ENCODE measurements at places on chromosomes 2 and 18.

- no peak for DNase-seq
Observed at GRCh38 chr2:176997074-176997791, 215.4 kb upstream of the HNRNPA3 start.

DNA sequence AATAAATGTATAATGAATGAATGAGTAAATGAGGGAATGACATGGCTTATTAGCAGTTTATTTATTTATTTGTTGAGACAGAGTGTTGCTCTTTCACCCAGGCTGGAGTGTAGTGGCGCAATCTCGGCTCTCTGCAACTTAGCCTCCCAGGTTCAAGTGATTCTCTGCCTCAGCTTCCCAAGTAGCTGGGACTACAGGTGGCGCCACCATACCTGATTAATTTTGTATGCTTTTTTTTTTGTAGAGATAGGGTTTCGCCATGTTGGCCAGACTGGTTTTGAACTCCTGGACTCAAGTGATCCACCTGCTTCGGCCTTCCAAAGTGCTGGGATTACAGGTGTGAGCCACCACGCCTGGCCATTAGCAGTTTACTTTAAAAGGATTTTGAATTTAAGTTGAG lies 100.3 kb upstream of the CAVIN2 start:
- DNase-seq = no peak

DNA sequence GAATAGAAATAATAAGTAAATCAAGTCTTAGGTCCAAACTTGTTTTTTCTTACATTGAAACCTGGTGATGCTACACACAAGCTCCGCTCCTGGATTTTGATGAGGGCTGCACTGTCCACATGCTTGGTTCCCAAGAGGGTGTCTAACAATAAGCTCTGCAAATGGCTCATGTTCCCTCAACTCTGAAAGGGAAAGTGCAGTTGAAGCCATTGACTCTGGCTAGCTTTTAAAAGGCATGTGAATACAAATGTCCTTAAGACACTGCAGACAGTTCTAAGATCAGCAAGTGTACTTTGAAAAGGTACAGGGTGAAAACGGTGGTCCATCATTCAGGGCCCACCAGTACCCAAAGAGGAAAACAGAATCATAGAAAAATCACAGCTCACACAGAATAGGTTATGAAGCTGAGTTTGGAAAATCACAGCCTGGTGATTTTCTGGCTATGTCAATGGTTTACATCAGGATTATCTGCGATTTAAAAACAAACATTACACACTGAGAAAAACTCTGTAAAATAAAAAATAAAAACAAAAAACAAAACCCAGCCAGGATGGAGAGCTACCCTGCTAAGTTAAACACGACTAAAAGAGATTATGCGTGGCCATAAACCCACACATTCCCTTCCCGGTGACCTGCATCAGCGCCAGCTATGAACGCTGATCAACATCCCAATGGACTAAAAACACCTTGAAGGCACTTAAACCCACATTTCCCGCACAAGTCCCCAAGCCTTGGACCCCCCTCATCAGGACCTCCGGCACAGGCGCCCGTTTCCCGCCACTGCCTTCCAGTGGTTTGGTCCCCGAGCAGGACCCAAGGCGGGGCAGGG lies 554 bp downstream of the PFN4 start:
- no peak for DNase-seq

- no peak for DNase-seq
Observed at GRCh38 chr2:145124085-145124484, 604.2 kb upstream of the ZEB2 start.

- no peak for DNase-seq
Observed at GRCh38 chr2:24088821-24089359, 4.3 kb upstream of the TP53I3 start.

DNA sequence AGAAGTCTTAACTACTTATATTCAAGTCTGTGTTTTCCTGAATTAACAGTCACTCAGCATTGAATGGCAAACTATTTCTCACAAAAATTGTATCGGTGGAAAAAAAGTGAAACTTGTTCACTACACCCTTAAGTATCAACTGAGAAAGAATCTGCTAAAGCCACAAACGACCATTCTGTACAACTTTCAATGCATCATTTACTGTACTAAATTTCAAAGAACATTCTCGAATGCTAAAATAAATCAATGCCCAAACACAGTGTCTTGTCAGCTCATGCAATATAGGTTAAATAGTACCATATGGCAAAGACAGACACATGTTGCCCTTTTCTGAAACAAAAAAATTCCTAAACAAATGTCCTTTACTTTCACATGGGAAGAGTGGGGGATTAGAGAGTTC lies 9.0 kb downstream of the ZNF516 start:
- DNase-seq = no peak

DNA sequence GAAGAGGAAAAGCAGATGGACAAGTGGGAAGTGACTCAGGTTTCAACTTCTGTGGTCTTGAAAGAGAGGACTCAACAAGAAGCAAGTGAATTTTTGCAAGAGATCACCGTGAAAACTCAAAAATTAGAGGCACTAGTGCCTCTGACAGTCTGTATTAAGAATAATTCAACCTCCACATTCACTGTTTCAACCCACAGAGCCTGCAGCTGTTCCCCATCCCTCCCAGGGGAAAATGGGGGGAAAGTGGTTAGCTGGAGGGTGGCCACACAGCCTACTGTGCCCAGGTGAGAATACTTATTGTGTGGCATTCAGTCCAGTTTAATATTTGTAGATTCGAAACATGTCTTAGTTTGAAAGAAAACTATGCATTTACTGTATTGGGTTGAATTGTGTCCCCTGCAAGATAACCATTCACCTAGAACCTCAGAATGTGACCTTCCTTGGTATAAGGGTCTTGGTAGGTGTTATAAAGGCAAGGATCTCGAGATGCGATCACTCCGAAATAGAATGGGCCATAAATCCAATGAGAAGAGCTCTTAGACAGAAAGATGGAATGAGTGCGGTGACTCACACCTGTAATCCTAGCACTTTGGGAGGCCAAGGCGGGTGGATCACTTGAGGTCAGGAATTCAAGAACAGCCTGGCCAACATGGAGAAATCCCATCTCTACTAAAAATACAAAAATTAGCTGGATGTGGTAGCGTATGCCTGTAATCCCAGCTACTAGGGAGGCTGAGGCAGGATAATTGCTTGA lies 94.3 kb downstream of the IRS1 start:
- DNase-seq = no peak

- DNase-seq = no peak
Observed at GRCh38 chr2:124920448-124920847, 895.4 kb downstream of the CNTNAP5 start.

DNA sequence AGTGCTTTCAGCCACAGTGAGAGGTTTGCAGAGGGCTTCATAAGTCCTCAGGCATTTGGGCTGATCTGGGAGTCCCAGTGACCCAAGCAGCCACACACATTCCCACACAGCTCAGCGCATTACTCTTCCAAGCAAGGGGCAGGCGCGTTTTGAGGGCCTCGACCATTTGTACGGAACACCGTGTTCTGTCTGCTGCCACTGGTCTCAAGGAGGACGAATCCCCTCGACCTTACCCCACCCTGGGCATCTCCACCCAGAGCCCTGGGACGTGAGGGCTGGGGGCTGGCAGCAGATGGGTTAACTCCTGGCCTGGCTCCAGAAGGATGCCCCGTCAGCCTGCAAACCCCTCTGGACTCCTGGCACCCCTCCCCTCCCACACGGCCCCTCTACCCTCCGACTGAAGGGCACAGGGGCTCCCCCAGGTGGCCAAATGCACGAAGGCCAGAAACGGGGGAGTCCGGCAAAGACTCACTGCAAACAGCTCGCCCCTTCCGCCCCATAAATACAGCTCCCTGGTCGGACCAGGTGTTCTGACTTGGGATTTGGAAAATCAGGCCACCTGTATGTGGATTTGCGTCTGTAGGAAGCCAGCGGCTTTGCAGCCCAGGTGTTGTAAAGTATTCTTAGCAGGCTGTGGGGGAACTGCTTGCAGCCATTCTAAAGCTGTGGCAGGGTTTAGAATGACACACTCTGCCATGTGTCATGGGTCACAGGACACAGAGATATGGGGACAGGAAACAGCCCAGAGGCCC lies 33.6 kb upstream of the PTMA start:
- DNase-seq = peak; percentile 66

DNA sequence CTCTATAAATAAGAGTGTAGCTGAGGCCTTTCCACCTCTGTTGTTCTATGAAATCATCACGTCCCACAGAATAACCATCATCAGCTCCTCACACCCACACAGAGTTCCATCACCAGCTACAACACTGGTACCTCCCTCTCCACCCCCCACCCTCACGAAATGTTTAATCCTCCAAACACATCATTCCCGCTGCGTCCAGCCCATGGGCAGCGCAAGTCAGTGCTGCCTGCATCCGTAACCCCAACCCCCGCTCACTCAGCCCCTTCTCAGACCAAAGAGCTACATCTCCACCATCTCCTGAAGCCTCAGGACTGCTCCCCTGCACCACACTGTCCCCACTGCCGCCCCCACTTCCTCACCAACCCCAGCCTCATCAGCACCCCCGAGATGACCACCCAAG lies 19.4 kb downstream of the DNMT3A start:
- no peak for DNase-seq

- DNase-seq = no peak
Observed at GRCh38 chr2:159375241-159375640, 88.7 kb upstream of the WDSUB1 start.

- DNase-seq = no peak
Observed at GRCh38 chr2:109456776-109457175, 157.0 kb downstream of the SEPTIN10 start.

GRCh38 chr2:30872797-30873196 lies 65.6 kb upstream of the CAPN13 start:
- DNase-seq = no peak

GRCh38 chr2:8676191-8676920 lies 5.5 kb upstream of the ID2 start:
- DNase-seq = no peak

DNA sequence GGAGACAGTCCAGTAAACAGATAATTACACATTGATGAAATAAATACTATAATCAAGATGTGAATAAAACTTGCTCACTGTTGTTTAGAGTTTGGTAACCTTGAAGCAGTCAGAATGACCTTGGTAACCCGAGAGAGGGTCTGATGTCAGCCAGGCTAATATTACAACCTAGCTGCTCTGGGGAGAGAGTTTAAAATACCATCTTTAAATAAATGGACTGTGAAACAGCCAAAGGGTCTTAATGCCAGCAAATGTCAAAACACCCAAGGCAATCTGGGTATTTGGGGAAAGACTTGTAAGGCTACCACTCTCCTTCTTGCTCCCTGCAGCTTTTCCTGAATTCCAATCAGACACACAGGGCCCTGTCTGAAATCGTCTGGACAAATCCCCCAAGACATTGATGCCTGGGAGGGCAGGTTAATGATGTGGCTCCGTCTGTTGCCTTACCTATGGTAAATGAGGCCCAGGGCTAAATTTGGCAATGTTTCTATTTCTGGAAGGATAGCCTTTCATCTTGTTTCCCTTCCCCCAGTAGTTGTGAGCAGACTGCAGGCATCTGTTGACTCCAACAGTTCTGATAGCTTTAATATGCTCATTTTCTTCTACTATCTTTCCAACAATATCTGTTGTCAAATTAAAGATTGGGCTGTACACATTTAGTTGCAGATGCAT lies 43.0 kb upstream of the ITGB6 start:
- DNase-seq = no peak

GRCh38 chr2:72057308-72057707 lies 90.4 kb downstream of the CYP26B1 start:
- no peak for DNase-seq

DNA sequence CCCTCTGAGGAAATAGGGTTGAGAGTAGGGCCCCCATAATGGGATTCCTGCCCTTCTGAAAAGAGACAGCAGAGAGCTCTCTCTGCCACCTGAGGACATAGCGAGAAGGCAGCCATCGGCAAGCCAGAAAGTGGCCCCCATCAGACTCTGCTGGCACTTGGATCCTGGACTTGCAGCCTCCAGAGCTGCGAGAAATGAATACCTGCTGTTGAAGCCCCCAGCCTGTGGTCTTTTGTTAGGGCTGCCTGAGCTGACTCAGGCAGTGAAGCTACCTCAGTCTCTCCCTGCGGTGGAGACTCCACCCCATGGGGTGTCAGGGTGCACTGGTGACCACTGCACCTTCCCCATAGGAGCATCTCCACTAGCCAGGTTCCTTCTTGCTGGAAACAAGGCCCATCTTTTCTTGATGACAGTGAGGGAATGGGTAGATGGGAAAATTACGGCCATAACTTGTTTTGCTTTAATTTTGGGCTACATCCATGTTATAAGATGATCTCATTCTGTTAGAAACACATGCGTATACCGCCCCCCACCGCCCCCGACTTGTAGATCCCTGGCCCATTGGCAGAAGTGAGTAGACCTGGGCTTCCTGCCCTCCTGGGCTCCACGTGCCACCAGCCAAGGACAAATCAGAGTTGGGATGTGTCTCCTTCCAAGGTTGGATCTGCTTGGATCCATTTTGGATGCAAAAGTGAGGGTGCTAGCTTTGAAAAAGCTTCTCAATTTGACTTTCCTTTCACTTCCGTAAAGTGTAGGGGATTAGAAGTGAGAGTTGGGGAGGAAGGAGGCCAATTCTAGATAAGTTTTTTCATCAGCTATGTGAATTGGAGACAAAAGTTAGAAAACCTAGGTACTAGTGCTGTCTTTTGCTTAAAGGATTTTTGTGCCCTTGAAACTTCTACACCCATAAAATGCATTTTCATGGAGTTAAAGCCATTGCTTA lies 42.9 kb downstream of the NCK2 start:
- no peak for DNase-seq

DNA sequence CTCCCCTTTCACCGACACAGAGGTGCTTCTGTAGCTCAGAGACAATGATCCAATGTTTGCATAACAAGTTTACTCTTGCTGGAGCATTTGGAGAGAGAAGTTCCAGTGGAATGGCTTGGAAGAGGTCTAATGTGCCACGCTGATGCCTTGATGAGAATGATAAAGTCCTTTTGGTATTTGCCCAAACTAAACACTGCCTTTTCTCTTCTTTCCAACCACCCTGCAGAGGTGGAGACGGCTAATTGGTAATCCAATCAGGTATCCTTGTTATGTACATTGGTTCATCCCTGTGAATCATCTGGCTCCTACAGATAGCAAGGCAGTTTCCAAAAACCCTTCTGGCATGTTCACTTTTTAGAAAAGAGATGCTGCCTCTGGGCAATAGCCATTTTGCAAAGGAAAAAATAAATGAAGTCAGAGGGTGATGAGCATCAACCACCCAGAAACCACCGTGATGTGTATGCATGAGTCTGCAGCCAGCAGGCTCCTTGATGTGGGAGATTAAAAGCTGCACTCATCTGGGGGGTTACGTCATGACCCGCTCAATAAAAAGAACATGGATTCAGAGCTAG lies 40.6 kb downstream of the KIAA2012 start:
- DNase-seq = no peak

- no peak for DNase-seq
Observed at GRCh38 chr18:74957588-74958224, 251.2 kb downstream of the PTGR3 start.

DNA sequence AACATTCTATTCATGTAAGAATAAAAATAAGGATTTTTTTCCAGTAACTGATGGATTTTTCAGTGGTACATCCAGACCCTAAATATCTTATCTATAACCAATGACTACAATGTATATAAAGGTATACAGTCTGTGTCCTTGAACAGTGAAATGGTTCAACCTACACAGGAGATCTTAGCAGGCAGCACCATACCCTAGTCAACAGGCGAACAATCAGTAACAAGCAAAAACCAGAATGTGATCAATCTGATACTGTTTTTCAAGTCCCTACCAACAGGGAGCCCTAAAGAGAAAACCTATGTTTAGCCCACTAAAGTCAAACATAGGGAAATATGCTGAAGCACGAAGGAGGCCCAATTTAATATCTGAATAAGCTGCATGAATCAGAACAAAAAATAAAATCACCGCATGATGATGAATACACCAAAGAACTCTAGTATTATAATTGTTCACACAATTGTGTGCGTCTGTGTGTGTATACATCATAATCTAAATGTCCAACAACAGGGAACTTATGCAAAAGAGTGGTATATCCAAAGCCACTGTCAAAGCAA lies 26.0 kb downstream of the PTPN2 start:
- DNase-seq = no peak
